Cardiac muscle cell (in vitro differentiated cells and primary cell): ENCODE measurements at places on chromosomes 6 and 20.

- DNase-seq, result peak; percentile 90
These were observed 1.7 kb downstream of the MUCL3 start for GRCh38 chr6:30942338-30943060.

- DNase-seq, result no peak
These were observed 71.1 kb upstream of the CTNNBL1 start for GRCh38 chr20:37622728-37623127.

- peak; percentile 34 for DNase-seq
These were observed 243.6 kb downstream of the KHDRBS2 start for GRCh38 chr6:62042429-62042828.

DNA sequence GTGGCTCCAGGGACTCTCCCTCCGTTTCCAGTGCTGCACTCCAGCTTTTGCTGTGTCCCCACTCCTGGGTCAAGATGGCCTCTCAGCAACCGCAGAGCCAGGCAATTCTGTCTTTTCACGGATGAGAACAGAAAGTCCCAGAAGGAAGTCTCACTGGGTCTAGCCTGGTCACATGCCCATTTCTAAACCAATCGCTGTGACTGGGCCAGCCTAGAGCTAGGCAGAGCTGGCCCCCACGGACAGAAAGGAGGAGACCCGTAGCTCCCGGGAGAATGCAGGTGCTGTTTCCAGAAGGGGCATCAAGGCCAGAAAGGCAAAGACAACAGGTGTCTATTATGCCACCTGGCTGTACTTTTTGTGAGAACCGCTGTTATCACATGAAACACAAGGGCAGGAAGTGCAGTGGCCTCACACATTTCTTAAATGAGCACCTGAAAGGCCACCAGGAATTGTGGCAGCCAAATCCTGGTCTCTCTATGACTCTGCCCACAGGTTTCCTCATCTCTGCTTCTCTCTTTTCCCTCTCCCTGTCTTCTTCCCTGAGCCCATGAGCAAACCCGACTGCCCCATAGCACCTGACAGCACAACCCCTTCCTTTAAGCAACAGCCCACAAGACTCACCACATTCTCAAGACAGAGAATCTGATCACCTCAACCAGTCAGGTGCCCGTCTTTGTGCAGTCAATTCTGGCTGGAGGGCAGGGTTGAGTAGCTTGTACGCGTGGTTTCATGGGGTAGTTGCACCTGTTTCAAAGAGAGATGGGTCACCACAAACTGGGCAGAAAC lies 37.1 kb upstream of the B4GALT5 start:
- no peak for DNase-seq

GRCh38 chr6:160400446-160400845 lies 52.3 kb downstream of the SLC22A3 start:
- DNase-seq, result no peak

DNA sequence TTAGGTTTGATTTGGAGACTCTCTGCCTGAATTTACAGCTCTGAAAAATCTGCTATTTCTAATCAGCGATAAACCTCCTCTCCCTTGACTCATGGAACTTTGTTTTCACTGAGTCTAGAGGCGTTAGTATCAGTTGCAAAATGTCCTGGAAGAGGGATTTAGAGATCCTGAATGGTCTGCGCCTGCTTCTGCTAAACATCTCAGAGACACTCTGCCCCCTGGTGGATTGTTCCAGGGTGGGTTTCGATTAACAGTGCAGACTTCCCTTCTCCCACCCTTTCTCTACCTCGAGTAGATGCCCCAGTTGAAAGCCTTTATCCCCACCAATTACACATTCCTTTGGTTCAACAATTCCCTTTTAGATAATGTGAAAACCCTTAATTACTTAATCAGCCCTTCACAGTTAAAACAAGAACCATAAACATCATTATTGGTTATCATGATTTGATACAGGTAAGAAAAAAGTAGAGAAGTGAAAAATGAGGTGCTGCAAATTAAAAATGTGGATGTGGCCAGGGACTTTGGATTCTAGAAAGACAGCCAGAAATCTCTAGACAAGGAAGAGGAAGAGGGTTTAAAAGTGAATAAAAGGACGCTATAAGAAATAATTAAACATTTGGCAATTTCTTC lies 5.5 kb downstream of the HTR1B start:
- peak; percentile 97 for DNase-seq

DNA sequence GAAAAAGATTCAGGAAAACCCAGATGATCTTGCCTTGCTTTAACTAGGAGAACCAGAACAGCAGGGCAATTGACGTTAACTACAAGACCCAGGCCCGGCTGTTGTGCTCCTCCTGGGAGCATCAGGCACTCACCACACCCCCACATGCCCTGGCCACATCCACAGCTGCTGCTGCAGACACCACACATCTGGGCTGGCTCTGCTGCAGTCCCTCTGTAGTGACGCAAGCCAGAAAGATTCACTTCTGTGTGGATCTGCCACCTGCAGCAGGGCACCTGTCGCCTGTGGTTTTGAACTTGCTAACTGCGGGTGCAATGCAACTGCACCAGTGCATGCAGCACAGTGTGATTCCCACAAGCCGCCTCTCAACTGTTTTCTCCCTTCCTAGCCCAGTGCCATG lies 228.8 kb downstream of the SYNDIG1 start:
- no peak for DNase-seq

DNA sequence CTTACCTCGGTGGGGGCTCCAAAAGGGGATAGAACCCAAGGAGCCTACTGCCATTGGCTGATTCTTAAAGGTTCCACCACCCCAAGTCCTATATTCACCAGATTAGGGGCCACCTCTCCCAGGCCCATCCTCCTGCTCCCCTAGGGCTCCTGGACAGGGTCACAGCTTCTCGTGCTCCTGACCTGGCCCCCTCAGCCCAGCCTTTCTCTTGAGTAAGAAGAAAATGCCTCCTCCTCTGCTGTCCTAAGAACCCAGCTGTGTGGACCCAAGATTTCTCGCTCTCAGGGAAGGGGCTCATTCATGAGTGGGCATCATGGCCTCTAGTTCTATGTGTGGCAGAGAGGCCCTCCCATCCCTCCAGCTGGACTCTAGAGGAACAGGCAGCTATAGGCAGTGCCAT lies 16.6 kb downstream of the HLA-DPB1 start:
- no peak for DNase-seq

DNA sequence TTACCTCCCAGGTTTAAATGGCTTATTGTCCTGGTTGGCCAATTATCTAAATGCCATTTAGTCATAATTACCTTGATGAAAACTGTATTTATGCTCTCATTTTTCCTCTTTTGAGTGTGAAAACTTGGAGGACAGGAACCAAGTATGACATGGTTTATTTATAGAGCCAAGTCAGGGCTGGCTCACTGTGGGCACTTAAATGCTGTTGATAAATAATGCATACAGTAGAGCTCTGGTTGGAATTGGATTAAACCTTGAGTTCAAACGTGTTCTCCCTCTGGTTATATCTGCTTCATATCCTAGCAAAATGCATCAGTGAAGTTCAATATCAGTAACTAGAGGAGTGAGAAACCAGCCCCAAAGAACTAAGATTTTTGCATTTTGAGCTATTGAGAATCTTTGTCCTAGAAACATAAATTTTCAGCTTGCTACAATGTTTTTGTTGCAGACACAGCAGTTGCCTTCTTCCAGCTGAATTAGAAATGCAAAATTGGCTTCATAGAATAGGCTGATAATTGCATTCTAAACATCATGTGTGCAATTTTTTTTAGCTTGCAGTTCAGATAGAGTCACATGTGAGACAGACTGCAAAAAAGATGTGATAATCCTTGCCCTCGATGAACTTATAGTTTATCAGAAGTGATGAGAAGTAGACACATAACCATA lies 255.8 kb downstream of the BTBD3 start:
- peak; percentile 26 for DNase-seq
